ENCODE measurements at places on chromosomes 6 and 20.

GRCh38 chr6:11185204-11185842 lies 47.1 kb downstream of the NEDD9 start:
- no peak for DNase-seq

GRCh38 chr6:158834675-158835385 lies 15.7 kb upstream of the EZR start:
- DNase-seq, result no peak

DNA sequence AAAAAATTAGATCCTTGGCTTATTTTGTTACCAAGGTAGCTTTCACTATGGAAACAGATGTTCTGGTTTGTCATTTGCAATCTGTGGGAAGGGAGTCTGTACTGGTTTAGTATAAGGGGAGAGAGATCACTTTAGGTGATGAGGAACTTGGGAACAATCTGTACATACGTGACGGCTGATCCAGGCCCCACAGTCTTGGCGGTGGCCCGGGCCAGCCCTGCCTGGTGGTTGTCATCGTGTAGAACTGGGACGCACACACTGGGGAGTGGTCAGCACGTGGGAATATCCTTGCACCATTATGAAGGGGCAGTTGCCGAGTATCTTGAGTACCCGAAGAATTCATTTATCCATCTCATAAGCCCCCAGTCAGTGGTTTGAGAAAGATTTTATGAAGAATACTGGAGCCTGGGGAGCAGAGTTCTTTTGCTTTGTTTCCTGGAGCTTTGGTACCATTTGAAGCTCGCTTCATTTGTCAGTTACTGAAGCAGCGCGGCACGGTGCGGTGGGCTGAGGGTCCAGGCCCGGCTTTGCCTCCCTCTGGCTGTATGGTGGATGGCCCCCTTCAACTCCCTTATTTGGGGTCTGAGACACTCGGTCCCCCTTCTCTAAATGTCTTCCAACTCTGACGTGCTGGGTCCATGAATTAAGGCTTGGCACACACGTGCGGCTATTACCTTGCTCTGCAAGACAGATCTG lies 22.8 kb upstream of the CLDN20 start:
- no peak for DNase-seq

DNA sequence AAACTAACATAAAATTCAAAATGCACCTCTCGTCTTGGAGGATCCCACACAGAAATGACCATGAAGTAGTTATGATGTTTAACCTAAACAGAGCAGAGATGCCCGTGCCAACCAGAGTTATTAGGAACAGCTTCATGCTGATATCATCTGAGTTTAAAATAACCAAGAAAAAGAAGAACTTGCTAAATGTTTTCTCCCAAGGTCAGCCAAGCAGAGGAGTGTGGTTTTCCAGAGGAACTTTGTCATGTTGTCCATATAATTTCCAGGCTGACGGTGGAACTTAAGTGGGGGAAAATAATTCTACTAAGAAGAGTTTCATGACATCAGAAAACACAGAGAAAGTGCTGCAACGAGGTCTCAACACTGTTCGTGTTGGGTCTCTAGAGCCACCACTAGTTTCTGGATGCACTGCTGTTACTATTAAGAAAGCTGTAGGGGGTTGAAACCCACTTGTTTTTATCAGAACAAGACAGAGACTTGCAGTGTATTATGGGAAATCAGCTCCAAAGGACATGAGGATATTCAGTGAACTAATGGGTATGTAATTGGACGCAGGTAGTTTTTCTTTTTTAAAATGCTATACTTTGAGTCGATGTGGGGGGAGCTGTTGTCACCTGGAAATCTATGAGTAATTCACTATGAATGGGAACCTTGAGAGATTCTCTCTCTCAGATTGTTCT lies 5.2 kb downstream of the AGPAT4 start:
- no peak for DNase-seq

GRCh38 chr6:52887910-52888524 lies 21.5 kb downstream of the GSTA3 start:
- DNase-seq, result no peak

- no peak for DNase-seq
Measured at GRCh38 chr6:121504227-121504626, 68.8 kb downstream of the GJA1 start.

DNA sequence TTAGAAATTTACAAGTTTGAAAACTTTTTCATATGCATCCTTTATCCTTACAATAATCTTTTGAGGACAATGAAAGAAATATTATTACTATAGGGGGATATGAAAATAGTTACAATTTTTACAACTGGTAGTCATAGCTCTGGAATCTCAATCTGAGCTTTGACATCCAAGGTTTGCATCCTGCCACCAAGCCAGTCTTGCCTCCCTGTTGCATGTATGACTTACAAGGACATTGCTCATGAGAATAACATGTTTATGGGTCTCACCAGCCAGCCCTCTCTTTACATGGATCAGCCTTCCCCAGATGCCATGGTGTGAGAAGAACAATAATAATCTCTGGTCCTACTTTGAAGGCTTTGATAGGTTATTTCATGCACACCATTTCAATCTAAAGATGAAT lies 67.5 kb downstream of the THEMIS start:
- no peak for DNase-seq

DNA sequence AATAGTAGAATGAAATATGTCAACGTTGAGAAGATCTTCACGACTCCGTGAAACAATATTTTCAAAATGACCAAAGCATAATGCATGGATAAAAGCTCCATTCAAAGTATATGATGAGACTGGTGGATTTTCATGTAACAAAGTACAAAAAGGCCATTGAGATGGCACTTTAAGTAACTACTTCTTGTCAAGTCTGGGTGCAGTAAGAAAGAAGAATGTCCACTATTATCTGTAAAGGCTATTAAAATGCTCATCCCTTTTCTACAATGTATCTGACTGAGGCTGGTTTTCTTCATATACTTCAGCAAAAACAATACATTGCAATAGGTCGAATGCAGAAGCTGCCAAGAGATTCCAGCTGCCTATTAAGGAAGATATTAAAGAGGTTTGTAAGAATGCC lies 457.4 kb downstream of the PKHD1 start:
- DNase-seq, result no peak

DNA sequence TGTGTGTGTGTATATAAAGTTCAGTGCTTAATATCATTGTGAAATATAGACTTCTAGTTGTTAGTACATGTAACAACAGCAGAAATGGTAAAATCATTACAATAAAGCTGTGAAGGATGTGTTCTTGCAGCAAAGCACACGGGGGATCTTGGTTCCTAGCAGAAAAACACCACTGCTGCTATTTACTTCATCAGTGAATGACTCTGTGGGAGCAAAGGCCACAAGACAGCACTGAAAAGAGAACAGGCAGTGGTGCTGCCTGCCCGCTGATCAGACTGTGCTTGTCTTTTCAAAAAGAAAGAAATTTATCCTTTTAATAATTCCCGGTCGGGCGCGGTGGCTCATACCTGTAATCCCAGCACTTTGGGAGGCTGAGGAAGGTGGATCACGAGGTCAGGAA lies 689.9 kb upstream of the CITED2 start:
- no peak for DNase-seq

GRCh38 chr6:51839726-51840374 lies 247.6 kb downstream of the PKHD1 start:
- no peak for DNase-seq

DNA sequence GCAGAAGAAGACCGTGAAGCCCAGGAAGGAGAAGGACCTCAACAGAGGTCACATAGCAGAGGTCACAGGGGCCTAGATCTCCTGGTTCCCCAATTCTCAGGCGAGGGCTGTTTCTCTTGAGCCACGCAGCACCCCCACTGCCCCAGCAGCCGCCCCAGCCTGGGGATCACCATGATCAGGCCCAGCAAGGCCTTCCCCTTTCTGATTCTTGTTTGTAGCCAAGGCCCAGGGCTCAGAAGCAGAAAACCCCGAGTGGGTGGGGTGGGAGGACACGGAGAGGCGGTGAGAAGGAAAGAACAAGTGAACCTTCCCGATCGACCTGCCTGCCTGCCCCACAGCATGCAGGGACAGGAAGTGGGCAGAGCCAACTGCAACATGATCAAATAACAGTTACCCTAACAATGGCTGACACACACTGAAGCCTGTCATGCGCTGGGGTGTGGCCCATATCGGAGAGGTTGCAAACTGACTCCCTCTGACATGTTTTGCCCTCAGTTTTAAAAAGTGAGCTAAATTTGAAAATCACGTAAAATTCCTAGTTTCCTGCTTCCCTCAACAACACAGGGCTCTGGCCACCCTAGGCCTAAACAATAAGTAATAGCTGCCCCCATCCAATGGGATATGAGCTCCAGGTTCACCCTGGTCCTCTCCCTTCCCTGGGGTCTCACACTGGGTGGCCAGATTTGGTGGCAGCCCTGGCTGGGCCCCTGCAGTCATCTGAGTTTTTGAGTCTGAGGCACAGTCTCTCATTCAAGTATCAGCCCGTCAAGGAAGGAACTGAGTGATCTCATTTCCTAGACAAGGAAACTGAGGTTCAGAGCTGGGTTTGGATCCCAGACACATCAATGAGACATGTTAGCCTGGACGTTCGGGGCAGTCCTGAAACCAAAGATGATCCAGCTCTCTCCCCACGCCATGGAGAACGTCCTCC lies 6.5 kb downstream of the PEDS1 start:
- peak; percentile 29 for DNase-seq

- DNase-seq, result no peak
Measured at GRCh38 chr20:11092151-11092550, 418.4 kb upstream of the JAG1 start.

DNA sequence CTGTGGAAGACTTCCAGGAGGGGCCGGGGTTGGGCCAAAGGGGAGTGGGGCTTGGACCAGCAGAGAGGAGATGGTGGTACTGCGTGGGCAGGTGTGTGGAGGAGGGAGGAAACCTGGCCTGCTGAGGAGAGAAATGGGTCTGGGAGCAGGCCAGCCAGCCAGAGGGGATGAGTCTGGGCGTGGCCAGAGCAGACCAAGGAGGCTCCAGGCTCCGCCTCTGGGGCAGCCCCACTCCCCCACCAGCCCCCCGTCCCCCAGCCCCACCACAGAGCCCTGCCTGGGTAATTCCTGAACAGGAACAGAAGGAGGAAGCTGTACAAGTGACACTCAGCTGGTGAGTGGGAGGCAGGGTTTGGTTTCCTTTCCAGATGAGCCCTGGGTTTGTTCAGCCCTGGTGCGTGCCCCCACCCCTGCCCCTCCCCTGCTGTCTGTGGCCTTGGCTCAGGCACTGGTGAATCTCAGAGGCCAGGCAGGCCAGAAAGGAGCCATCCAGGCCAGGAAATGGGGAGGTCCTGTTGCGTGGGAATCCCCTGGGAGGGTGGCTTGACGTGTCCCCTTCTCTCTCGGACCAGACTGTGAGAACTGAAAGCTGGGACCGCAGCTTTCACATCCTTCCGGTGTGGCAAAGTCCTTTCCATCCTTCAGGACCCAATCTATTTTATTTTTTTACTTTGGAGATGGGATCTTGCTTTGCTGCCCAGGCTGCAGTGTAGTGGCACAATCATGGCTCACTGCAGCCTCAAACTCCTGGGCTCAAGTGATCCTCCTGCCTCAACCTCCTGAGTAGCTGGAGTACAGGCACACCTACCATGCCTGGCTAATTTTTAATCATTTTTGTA lies 9.4 kb upstream of the SRC start:
- DNase-seq, result no peak

GRCh38 chr6:47165918-47166317 lies 123.8 kb upstream of the ADGRF1 start:
- no peak for DNase-seq

GRCh38 chr6:136483906-136484305 lies 66.3 kb downstream of the MAP7 start:
- DNase-seq, result no peak

DNA sequence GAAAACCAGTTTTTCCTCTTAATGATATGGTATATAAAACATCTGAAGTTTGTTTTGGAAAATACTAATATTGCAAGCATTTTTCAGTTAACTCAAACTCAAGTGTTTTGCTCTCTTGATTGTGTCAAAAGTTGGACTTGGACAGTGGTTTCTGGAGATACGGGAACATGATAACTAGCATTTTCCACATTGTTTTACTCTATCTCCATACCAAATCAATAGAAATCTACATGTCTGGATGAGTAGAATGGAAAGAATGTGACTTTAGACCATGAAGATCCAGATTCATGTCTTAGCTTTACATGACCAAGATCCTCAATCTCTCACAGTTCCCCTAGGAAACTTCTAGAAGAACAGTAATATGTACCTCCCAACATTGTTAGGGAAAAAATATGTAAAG lies 22.2 kb upstream of the FBXO30 start:
- no peak for DNase-seq

- no peak for DNase-seq
Measured at GRCh38 chr6:159788276-159788675, 1.1 kb downstream of the TCP1 start.

DNA sequence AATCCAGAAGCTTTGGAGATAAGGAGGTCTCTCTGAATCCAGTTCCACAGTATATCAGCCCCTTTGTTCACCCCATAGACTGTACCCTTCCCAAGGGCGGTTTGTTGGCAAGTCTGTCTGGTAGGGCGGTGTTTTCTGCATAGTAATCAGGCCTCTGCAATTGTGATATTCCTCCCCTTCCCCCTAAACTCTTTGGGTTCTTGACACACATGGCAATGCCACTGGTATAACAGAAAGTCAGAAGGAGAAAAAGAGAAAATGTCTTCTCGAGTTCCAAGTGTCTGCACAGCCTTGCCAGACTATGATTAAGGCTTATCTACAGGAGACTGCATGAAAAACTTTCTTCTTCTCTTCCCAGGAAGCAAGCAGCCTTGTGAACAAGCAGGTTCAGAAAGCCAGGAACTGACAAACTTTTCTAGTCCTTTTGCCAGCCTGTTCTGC lies 45.6 kb downstream of the FOXO3 start:
- DNase-seq, result no peak

GRCh38 chr6:70394518-70395300 lies 18.6 kb upstream of the FAM135A start:
- no peak for DNase-seq

DNA sequence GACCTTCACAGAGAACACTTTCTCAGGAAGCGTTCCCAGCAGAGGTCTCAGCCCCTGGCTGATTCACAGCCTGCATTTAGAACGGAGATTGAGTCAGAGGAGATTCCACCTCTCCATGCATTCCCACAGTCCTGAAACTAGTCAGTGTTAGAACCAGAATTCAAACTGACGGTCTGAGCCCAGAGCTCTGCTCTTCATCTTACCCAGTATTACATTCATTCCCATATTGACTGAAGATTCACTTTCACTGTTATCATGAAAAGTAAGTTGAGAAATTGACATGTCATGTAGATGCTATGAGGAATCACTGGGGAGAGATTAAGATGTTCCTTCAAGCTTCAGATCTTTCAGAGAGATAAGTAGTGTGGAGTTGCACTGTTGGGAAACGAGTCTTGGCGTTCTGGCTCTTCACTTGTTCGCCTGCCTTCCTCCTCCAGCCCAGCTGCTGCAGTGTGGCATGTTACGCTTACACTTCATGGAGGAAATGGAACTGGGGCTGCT lies 28.3 kb downstream of the MAS1 start:
- no peak for DNase-seq

- no peak for DNase-seq
Measured at GRCh38 chr6:109767961-109768360, 76.9 kb downstream of the FIG4 start.

- DNase-seq, result no peak
Measured at GRCh38 chr20:3972161-3972560, 43.2 kb downstream of the RNF24 start.

GRCh38 chr20:50442512-50442911 lies 67.7 kb upstream of the PTPN1 start:
- no peak for DNase-seq

Measured in stimulated activated CD8-positive, alpha-beta memory T cell treated with anti-CD3 and anti-CD28 coated beads, Interleukin-15, amount 100 ng/mL, for 24 hours (primary cell).